Omental fat pad (tissue), 4 donors: ENCODE measurements at places on chromosomes 3 and 15. TPM values are rescaled to one million over a fixed set of nuclear protein-coding genes. Genes with fewer than 3 reads are reported as not detected.

DNA sequence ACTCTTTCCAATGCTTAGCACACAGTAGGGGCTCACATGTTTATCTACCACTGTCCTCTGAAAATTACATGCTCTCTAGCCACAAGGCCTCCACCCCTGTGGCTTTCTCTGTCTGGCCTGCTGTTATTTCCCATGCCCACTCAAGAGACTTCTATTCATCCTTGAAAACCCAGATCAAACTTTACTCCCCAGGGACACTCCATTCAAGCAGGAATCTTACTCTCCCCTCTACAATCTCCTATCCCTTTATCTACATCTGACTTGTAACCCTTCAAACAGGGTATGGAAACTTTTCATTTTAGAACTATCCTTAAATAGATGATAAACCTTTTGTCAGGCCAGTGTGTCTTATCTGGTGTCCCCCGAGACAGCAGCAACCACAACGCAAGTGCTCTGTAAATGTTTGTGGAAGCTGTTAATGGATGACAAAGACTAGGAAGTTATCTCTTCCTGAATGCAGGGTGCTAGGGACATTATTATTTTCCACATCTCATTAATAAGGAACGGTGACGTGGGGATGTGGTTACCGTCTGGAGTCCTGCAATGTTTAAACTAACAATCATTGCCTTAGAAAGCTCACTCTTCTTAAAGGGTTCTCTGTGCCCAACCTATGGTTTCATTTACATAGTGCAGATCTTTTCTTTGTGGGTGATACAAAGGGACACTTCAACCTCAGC is 322.3 kb downstream of the ARRDC4 start:
- no peak for DNase-seq

- no peak for DNase-seq
Measured at GRCh38 chr3:141853629-141854168, 22.7 kb upstream of the ATP1B3 start.

DNA sequence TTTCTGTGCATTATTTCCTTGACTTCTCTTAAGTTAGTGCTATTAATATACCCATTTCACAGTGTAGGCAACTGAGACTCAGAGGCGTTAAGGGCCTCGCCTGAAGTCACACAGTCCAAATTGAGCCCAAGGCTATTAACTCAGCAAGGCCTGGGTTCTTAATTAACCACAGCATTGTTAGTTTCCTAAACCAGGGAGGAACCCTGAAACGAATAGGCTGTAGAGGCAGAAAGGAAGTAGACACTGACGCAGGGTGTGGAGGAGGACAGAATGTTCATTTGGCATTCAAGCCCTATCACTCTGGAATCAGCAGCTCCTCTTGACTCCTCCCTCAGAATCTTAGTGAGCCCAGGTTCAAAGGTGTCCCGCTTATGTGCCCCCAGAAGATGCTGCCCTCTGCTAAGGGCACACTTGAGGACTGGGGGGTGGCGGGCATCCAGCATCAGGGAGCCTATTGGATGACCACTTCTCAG is 13.9 kb downstream of the ARHGEF3 start:
- DNase-seq = no peak

DNA sequence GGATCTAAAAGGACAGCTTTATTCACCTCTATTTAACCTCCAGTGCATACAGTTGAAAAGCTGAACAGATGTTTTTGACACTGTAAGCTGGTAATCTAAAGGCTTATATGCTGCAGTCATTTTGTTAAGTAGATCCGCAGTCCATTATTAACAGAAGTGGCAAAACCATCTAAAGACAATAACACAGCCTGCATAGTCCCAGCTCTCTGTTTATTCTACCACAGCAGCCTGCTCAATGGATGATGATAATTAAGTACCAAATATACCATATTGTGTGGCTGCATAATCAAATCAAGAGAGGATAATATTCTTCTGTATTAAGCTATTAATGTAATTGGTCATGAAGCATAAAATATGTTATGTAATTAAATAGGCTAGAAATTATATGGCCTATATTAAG is 207.1 kb downstream of the MEIS2 start:
- no peak for DNase-seq

DNA sequence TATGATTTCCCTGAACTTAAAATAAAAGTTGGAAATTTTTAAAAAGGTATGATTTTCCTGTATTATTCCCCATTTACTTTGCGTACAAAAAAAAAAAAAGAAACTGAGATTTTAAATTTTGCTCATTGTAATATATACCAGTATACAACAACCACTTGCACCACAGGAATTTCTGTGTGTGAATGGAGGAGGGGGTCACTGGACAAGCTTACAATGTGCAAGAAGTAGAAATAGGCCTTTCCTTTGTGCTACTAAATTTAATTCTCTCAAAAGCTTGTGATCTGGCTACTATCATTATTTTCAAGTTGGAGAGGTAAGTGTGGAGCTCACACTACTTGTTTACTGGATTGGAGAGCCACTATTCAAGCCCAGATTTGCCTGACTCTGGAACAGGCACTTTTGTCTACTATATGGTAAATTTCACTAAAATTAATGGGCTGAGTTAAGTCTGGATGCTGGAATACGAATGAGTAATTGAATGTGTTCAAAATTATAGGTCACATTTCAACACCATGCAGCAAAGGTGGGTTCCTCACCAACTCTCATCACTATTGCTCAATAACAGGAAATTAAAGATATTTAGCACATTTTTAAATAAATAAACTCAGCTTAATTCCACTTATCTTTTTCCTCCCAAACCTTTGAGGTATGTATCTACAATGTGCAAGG is 148.0 kb upstream of the MBNL1 start:
- DNase-seq = no peak

DNA sequence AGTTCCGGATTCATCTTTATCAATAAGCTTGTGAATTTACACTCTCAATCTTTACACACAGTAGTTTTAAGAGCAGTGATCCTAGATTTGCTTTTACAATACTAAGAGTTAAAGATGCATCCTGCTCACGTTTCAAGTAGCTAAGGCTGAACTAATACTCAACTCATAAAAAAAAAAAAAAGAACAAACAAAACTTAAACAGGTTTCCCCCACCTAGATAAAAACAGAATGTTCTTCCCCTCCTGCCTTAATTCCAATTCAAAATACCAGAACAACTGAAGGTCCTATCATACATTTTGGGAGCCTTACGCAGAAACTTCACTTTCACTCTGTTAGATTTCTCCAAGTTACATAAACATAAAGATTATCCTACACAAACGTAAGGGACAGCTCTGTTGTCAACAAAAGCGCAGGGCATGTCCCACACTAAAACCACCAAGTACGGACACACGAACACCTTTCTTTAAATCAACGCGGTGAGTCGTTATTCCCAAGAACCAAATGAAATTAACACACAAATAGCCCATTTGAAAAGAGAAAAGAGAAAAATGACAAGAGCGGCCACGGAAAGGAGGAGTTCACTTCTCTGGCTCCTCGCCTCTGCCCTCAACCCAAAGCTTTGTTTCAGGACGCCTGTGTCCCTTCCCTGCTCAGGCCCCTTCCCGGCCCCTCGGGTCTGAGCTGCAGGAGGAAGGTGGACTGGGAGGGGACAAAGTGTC is 941 bp downstream of the CBLB start:
- no peak for DNase-seq

DNA sequence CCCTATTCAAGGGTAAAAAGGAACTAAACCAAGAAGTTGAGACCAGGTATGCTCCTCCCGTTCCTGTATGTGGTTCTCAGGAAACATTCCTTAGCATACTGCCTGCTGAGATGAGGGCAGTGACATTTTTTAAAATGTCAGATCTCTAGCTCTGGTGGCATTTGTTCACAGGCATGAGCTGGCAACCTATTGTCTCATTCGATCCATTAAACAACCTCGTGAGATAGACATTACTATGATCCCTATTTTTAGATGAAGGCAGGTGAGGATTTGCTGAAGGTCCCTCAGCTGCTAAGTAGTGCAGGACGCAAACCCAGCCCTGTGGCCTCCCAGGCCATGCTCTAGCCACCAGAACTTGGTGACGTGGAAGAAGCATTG is 74.9 kb downstream of the SIDT1 start:
- no peak for DNase-seq

GRCh38 chr15:81863162-81863561 is 182.7 kb downstream of the MEX3B start:
- DNase-seq = no peak

GRCh38 chr3:12960497-12960896 is 112.7 kb downstream of the IQSEC1 start:
- DNase-seq = no peak

DNA sequence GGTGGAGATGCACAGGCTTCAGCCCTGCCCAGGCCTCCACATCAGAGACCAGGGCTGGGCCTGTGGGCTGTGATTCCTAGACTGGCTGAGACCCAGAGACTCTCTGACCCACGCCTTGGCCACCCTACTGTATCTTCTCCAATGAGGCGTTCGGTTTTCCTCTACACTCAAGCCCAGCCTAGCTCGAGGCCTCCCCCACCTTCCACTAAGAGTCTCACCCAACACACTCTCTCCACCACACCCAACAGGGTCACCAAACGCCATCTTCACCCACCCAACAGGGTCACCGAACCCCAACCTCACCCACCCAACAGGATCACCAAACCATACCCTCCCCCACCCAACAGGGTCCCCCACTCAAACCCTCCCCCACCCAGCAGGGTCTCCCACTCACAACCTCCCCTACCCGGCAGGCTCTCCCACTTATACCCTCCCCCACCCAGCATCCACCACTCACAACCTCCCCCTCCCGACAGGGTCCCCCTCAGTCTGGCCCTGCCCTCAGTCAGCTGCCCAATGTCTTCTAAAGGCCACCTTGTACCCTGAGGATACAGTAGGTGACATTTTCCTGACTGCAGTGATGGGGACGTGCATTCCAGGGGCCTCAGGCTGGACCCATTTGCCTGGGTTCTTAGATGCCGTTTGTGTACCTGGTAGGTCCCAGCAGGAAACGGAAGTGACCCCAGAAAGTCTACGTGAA is 20.4 kb downstream of the CFAP100 start:
- DNase-seq = no peak

GRCh38 chr3:81716870-81717509 is 44.5 kb downstream of the GBE1 start:
- no peak for DNase-seq

GRCh38 chr3:6781092-6781491 is 79.8 kb upstream of the GRM7 start:
- DNase-seq = no peak

GRCh38 chr3:60919296-60919695 is 332.0 kb downstream of the FHIT start:
- no peak for DNase-seq

DNA sequence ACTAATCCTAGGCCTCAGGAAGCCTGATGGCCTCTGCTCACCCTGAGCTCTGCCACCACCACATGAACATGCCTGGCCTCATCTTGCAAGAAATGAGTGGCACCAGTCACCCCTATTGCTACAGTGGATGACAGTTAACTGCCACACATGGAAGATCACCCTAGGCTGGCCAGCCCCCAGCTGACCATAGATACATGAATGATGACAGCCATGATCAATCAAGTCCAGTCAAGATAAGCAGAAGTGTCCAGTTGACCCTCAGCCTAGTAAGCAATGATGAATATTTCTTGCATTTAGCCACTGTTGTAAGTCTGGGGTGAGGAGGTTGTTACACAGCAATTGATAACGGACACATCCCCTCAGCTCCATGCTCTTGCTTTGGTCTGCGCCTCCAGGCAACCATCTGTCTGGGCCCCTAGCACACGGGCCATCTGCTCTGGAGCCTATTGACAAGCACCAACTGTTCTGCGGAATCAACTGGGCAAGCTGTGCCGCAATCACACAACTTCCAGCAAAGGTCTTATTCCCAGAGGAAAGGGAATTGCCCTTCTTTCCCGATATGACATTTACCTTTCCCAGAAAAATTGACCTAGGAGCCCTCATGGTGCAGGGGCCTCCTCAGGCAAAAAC is 2.2 kb upstream of the LYZL4 start:
- DNase-seq = no peak

- DNase-seq = no peak
Measured at GRCh38 chr3:169458752-169459151, 204.8 kb downstream of the MECOM start.

DNA sequence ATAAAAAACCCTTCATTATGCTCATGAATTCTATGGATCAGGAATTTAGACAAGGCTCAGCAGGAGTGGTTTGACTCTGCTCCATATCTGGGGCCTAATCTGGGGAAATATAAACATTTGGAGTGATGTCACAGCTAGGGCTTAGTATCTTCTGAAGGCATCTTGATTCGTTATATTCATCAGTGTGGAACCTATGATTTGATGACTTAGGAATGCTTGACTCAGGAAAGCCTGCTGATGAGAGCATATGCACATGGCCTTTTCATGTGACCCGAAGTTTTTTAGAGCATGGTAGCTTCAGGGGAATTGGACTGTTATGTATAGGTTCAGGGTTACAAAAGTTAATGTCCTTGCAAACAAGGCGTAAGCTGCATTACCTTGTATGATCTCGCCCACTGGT is 184.9 kb upstream of the LRRC3B start:
- DNase-seq = no peak

GRCh38 chr3:43213631-43214030 is 72.7 kb upstream of the SNRK start:
- no peak for DNase-seq

DNA sequence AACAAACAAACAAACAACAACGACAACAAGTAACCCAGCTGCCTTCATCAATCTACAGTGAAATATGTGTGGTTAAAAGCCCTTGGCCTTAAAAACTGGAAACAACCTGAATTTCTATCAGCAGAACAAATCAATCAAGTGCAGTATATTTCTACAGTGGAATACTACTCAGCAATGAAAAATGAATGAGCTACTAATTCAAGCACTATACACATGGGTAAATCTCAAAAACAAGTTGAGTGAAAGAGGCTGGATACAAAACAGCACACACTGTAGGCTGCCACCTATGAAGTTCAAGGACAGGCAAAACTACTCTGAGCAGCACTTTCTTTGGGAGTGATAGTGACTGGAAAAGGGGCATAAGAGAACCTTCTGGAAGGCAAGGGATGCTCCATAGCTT is 395.5 kb upstream of the PROK2 start:
- no peak for DNase-seq

- DNase-seq = no peak
Measured at GRCh38 chr3:58237941-58238681, 519 bp downstream of the ABHD6 start.

DNA sequence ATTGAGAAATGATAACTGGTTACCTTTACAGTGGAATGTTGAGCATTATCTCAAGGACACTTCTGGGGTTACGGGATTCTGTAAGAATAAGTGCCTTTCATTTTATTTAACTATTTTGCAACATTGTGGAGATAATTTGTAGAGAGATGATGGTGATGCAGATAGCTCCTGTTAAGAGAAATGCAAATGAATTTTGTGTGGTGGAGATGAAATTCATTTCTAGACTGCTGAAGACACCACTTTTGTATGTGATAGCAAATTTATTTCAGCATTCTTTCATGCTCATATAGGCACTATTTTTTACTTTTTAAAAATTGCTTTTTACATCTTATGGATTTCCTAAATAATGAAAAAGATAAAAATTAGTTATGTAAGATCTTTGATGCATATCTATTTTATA is 463.3 kb upstream of the CBLB start:
- no peak for DNase-seq

- DNase-seq = no peak
Measured at GRCh38 chr15:81000144-81000623, 539 bp upstream of the TLNRD1 start.

The ITGA11 gene
- 10.6 TPM for total RNA-seq

The P2RY14 gene
- total RNA-seq = 12.8 TPM

The SLC28A1 gene
- not detected for total RNA-seq

The ADAMTS17 gene
- 2.0 TPM for total RNA-seq

The GOLGA8Q gene
- total RNA-seq = 0.72 TPM

The KCNMB3 gene
- total RNA-seq = 1.6 TPM

The ZNF502 gene
- total RNA-seq = 7.3 TPM

The THAP10 gene
- total RNA-seq = 0.93 TPM

The UACA gene
- 36.1 TPM for total RNA-seq

The CFAP100 gene
- not detected for total RNA-seq

The CCDC54 gene
- not detected for total RNA-seq

The NR2E3 gene
- total RNA-seq = not detected

The MORC1 gene
- total RNA-seq = not detected
